ENCODE measurements at places on chromosomes 11 and 22.

GRCh38 chr11:7749456-7749855 lies 43.2 kb upstream of the OVCH2 start:
- DNase-seq = peak; percentile 11

DNA sequence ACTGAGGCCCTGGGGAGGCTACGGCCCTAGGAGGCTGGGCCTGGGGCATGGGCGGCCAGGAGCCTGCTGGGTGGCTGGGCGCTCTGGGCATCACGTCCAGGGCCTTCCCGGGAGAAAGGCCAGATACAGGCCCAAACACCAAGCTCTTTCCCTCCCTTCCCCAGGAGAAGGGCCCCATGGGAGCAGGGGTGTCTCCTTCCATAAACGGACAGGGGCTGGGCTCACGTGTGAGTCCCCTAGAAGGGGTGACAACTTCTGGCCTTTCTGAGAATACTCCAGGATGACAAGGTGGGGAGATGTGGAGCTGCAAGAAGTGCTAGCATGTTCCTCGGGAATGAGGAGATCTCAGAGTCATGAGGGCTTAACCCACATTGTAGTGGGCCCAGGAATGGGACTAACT lies 19.5 kb upstream of the SYT8 start:
- no peak for DNase-seq

- no peak for DNase-seq
Observed at GRCh38 chr11:104238916-104239315, 75.0 kb upstream of the PDGFD start.

DNA sequence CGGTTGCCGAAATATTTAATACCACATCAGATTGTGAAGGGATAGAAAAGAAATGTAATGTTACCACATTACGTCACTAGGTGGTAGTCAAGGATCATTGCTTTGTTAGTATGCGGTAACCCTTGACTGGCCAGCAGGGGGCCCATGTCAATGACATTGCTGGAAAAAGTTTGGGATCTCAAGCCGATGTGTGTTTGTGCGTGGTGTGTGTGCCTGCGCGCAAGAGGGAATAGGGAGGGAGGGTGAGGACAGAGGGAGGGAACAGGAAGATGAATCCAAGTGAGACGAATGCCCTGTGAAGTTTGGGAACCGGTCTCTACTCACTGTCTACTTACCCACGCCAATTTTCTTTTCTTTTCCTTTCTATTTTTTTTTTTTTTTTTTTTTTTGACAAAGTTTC lies 10.7 kb upstream of the MRGPRX2 start:
- peak; percentile 76 for DNase-seq

DNA sequence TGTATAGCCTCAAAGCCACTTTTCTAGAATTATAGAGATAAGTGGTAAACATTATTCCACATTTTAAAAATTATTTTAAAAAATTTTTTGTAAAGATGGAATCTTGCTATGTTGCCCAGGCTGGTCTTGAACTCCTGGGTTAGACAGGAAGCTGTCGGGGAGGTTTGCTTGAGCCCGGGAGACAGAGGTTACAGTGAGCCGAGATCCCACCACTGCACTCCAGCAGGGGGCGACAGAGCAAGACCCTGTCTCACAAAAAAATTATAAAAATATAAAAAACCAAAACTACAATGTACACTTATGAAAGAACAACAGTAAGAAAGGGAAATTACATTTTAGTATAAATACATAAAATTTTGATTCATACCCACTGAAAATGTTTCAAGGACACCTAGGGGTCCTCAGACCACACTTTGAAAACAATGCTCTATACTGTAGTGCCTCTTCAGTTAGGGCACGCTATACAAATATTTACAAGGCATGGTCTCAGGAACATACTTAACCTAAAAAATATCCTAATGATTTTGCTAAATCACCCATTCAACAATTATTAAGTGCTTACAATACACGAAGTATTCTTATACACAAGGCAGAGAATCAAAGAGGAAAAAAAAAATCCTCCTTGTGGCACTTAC lies 111.2 kb downstream of the MRTFA start:
- DNase-seq = peak; percentile 50

DNA sequence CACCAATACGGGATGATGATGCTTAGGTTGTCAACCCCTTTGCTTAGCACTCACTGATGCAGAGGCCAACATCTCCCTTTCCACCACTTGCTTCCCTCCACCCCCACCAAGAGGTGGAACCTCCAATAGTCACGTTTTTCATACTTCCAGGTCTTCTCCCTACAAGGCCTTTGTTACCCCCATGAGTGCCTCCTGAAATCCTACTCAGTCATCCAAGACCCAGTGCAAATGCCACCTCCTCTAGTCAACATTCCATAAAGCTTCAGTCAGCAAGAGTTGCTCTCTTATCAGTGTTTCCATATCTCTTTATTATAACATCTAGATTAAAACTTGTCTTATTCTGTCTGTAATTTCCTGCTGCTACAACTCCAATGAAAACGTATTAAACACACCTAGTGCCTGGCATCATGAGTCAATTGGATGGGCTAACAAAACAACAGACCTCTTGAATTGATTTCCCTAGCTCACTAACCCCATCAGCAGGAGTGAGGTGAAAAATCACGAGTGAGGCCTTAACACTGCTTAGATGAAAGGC lies 370.7 kb upstream of the CCDC90B start:
- peak; percentile 8 for DNase-seq

DNA sequence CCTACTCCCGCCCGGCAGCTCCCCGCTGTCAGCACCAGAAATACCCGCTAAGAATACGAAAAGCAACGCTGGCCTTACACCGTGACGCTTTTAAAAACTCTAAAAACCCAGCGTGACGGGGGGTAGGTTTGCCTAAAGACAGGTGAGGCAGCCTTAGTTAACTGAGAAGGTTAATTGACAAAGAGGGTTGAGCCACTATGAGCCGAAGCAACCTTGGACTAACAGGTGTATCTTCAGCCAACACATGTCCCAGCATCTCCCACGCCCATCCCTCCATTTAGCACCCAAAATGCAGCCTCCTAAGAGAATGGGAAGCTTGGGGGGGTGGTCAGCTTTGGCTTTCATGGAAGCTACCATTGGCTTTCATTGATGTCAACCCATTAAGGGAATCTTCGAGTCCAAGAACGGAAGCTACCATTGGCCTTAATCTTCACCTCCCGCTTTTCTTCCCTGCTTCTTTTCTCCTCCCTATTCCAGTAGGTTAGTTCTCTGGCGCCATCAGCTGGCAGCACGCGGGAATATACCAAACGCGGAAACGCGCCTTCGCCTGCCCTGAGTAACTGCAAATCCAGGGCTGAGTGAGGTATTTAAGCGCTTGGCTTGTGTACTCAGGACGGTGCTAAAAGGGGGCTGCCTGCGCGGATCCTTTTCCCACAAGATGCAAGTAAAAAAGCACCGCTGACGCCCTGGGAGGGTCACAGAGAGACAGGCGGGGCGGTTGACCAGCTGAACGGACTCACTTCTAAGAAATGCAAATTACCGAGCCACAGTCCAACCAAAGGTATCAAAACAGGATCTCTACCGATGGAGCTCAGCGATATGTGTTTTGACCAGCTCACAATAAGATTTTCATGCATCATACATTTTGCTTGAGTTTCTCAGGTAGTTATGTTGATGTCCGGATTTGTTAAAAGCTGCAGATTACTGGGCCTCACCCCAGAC lies 38.5 kb upstream of the GLYATL1 start:
- peak; percentile 90 for DNase-seq

- peak; percentile 12 for DNase-seq
Observed at GRCh38 chr11:66015454-66015881, 3.7 kb downstream of the CST6 start.

DNA sequence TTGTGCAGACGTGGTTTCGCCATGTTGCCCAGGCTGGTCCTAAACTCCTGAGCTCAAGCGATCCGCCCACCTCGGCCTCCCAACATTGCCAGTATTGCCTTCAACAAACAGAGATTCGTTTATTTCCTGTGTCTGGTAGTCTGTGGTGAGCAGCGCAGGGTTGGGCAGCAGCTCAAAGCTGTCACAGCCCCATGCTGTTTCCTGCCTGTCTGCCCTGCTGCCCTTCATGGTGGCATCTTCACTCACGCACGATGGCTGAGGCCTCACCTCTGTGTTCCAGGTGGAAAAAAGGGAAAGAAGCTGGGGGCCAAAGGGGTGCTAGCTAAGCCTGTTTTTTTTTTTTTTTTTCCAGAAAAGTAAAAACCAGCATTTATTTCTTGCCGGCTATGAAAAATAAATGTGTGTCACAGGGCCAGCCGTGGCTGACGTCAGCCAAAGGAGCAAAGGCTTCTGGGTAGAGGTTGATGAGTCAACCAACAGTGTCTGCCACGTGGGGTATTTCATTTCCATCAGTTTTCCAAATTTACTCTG lies 28.8 kb downstream of the TBC1D22A start:
- DNase-seq = peak; percentile 80

- no peak for DNase-seq
Observed at GRCh38 chr11:81098471-81098870, 1635.2 kb downstream of the FAM181B start.

- DNase-seq = peak; percentile 29
Observed at GRCh38 chr11:9399466-9399865, 15.0 kb downstream of the IPO7 start.

DNA sequence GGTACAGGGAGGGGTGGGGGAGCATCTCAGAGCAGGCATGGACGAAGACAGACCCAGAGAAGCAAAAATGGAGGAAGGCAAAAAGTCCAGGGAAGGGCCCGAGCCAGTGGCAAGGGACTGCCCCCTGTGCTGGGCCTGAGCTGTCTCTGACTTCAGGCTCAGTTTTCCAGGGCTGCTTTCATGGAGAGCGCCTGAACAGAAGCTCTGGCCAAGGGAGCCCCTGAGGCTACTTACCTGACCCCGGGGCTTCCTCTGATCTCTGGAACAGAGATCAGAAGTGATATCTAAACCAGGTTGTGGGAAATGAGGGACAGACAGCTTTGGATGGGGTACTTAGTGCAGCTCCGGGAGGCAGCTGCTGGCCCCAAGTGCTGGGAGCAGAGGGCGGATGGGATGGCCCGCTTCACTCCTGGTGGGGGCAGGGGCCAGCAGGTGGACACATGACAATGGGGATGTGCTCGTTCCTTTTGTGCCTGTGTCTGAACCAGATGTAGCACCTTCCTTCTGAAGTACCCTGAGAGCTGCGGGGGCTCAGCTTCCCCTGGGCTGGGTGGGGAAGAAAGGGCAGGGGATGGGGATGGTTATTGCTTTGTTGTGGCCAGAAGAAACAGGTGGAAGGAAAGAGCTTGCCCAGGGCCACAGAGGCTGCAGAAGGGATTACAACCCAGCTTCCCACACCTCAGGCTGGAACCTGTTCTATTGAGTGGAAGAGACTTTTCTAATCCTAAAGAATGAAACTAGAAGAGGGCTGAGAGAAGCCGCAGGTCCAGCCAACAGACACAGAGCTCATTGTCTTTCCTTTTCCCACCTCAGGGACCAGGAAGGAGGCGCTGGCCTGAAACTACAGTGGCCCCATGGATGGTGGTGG lies 5.7 kb downstream of the LRRC10B start:
- DNase-seq = no peak

DNA sequence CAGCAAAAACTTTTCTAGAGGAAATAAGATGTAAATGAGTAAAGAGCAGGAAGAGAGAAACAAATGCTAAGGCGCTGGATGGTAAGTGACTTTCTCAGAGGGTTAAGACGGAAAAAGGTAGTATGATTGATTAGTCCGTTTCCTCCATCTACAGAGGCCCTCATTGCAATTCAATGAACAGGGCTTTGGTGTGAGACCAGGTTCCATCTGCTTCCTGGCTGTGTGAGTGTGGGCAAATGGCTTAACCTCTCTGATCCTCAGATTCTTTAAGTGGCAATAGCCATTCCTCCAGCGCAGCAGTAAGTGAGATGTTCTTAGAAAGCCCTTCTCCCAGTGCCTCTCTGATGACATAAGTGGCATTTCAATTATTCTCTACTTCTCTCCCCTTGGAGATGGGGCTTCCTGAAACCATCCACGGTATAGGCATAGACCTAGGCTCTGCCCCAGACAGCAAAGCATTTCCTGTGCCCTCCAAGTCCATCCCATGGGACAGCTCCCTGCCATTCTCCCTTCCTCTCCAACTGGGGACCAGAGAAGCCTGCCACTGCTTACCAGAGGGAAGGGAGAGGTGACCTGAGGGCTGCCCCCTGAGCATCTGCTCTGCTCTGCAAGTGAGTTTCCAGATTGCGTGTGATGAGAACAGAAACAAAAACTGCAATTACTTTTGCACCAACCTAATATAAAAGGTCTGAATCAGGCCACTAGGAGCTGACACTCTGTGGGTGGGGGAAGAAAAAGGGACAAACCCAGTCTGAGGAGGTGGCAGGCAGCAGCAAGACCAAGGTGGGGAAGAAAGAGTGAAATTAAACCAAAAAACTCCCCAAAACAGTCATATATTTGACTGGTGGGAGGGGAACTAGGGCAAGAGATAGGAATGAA lies 12.7 kb upstream of the CD44 start:
- no peak for DNase-seq

GRCh38 chr11:63979426-63979825 lies 5.0 kb downstream of the COX8A start:
- no peak for DNase-seq

GRCh38 chr22:41831828-41832552 lies 915 bp upstream of the SREBF2 start:
- DNase-seq = peak; percentile 29

GRCh38 chr11:8740129-8740528 lies 57.5 kb downstream of the RPL27A start:
- no peak for DNase-seq

DNA sequence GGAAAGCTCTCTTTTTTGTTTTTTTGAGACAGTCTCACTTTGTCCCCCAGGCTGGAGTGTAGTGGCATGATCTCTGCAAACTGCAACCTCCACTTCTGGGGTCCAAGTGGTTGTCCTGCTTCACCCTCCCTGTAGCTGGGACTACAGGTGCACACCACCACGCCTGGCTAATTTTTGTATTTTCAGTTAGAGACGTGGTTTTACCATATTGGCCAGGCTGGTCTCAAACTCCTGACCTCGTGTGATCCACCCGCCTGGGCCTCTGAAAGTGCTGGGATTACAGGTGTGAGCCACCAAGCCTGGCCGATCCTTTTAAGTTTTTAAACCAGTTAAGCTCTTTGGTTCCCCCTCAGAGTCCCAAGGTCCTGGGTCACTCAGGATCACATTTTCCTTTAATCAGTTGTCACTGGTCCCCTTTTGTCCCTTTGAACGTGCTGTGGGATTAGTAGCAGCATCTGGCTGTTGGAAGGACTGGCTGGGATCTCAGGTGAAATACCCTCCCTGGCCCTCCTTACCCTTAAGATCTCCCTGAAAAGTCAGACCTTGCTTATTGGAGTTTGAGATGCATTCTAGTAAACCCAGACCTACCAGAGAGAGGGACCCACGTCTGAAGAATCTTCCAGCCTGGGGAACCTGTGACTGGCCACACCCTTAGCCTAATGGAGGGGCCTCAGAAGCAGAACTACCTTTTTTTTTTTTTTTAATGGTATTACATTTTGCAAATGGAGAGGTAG lies 8.1 kb downstream of the MALAT1 start:
- peak; percentile 92 for DNase-seq

- peak; percentile 39 for DNase-seq
Observed at GRCh38 chr11:5922749-5923426, 19.2 kb upstream of the OR56A3 start.

DNA sequence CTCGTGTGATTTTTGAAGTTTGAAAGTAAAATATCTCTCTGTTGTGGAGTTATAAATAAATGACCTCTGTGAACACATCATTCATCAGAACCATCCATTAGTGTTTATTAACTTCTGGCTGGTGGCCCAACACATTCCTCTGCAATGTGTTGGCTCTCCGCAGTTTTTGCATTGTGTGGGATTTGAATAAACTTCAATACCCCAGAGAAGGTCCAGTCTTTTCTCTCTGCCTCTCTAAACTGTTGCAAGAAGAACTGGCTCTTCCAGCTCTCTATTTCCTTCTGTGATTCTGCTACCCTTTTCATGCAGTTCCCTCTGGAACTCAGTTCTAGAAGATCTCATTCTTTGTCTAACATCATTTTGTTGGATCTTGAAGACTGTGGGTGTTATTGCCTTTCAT lies 125.0 kb upstream of the ARHGAP42 start:
- peak; percentile 91 for DNase-seq

- no peak for DNase-seq
Observed at GRCh38 chr11:77038825-77039326, 4.7 kb downstream of the B3GNT6 start.
